ENCODE measurements at places on chromosomes 12 and 14. TPM values are rescaled to one million over a fixed set of nuclear protein-coding genes. Genes with fewer than 3 reads are reported as not detected.

DNA sequence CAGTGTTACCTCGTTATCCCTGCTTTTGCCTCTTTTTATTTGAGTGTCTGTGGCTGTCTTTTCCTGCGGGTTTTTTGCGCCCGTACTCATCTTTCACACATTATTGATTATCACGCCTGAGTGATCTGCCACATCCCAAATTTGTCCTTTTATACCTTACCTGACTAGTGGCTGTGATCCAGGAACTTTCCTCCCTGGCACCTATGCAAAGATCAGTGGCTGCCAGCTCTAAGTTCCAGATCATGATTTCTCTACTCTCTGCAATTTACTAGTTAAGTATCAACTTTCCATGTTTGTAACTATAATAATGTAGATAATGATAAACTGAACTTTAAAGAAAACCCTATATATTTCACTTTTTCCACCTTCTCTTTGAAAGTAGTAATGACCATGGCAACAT is 36.9 kb downstream of the PLEKHA5 start:
- no peak for DNase-seq

GRCh38 chr12:43165351-43165750 is 386.7 kb downstream of the ADAMTS20 start:
- no peak for DNase-seq

The TRHDE gene
- 1.3 TPM for total RNA-seq

The NINJ2 gene
- total RNA-seq: 8.6 TPM

The FAM222A gene
- 27.4 TPM for total RNA-seq

The AVPR1A gene
- 2.1 TPM for total RNA-seq

The ATP2A2 gene
- 3,009 TPM for total RNA-seq

Measured in Right ventricle myocardium inferior (tissue), 1 donor.